ENCODE measurements at places on chromosomes 5 and 9. TPM values are rescaled to one million over a fixed set of nuclear protein-coding genes. Genes with fewer than 3 reads are reported as not detected.

GRCh38 chr5:42912184-42912798, 100.6 kb upstream of the SELENOP start:
- H3K36me3 ChIP-seq, result no peaks in the 10 kb centered on the region
- H3K27ac ChIP-seq, result no peak overlapping the region
- peaks cover 15% of the 10 kb centered on the region for H3K27me3 ChIP-seq

DNA sequence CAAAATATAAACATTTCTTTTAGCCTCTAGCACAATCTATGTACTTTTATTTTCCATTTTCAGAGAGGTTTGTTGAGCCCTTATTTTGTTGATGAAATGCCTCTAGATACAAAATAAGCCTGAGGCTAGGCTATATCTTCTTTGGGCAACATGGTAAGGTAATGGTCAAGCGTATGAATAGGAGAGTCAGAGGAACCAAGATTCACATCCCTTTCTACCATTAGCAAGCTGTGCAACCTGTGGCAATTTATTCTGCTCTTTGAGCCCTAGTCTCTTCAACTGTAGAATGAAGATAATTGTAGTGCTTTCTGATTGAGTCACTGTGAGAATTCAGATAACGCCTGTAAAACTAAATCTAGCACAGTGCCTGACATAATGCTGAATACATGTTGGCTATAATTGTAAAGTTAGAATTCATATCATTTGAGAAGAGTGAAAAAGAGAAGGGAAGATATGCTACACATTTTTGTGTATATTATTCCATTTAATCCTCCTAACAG, 412.5 kb downstream of the CCDC171 start:
- H3K4me3 ChIP-seq, result no peak overlapping the region
- no peaks in the 10 kb centered on the region for H3K4me1 ChIP-seq
- H3K36me3 ChIP-seq, result no peaks in the 10 kb centered on the region
- H3K27me3 ChIP-seq, result peaks cover 38% of the 10 kb centered on the region
- no peak for DNase-seq

Gene PDCD1LG2
- total RNA-seq, result not detected

DNA sequence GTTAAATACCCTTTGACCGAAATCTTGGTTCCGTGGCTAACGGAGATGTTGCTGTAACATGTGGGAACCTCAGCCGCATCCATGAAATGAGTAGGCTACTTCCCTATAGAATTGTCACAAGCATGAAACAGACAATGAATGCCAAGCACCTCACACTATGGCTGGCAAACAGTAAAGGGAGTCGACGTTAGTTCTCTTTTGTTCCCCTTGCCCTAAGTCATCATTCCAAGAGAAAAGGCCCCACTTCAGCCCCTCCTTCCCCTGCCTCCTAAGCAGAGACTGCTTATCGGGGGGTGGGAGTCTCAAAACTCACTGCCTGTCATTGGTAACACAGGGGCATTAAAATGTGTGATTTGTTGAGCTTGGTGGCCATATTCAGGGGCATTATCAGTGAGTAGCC, 159.6 kb downstream of the MAPKAP1 start:
- no peaks in the 10 kb centered on the region for H3K4me1 ChIP-seq
- peak overlapping the region; percentile 82 for H3K27ac ChIP-seq
- H3K27me3 ChIP-seq, result no peaks in the 10 kb centered on the region
- no peaks in the 10 kb centered on the region for H3K36me3 ChIP-seq

- no peaks in the 10 kb centered on the region for H3K36me3 ChIP-seq
- H3K27me3 ChIP-seq, result no peaks in the 10 kb centered on the region
- H3K27ac ChIP-seq, result no peak overlapping the region
- no peaks in the 10 kb centered on the region for H3K4me1 ChIP-seq
- DNase-seq, result no peak
These were observed 59.3 kb upstream of the CD180 start for GRCh38 chr5:67255881-67256280.

GRCh38 chr5:173016598-173017046, 33.1 kb downstream of the ATP6V0E1 start:
- no peak for DNase-seq
- H3K4me3 ChIP-seq, result peak overlapping the region; percentile 37
- no peaks in the 10 kb centered on the region for H3K27me3 ChIP-seq
- H3K27ac ChIP-seq, result no peak overlapping the region

GRCh38 chr5:145776886-145777285, 58.3 kb downstream of the PRELID2 start:
- peaks cover 3% of the 10 kb centered on the region for H3K4me1 ChIP-seq
- no peak overlapping the region for H3K27ac ChIP-seq
- no peaks in the 10 kb centered on the region for H3K27me3 ChIP-seq
- no peak overlapping the region for H3K4me3 ChIP-seq
- H3K36me3 ChIP-seq, result no peaks in the 10 kb centered on the region

GRCh38 chr9:135301271-135302263, 178.0 kb upstream of the PPP1R26 start:
- no peaks in the 10 kb centered on the region for H3K36me3 ChIP-seq
- H3K4me3 ChIP-seq, result no peak overlapping the region

DNA sequence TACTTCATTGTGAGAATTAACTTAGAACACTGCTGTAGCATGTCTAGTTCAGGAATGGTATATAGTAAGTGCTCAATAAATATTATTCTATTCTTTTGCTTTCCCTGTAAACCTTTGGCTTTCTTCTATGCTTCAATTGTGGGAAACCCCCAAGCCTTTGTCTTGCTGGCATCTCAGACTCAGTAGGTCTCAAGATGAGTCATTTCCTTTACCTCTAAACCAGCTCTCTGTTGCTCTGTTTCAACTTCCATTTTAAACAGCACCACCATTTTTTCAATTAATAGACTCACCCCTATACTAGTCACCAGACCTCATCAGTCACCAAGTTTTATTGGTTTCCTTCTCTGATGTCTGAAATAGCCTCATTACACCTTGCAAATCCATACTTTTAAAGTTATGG, 43.5 kb downstream of the DMAC1 start:
- H3K4me1 ChIP-seq, result no peaks in the 10 kb centered on the region
- no peak for DNase-seq
- no peak overlapping the region for H3K4me3 ChIP-seq
- no peaks in the 10 kb centered on the region for H3K27me3 ChIP-seq
- H3K27ac ChIP-seq, result no peak overlapping the region

DNA sequence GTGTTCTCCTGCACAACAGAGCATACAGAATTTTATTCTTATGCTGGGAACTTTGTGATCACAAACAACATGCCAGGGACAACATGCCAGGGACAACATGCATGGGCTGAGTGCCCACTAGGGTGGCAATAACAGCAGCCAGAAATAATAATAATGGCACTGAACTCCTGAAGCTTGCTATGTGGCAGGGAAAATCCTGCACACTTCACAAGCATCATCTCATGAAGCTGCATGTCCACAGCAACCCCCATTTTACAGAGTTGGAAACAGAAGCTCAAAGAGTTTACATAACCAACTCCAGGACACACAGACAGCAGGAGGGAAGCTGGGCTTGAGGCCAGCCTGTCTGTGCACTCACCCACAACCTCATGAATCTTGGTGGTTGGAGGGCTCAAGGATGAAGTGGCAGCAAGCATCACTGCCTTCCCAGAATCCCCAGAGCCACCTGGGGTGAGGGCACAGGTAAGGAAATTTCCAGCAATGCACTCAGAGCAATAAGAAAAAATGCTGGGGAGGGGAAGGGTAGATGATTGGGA, 111.4 kb downstream of the GABBR2 start:
- no peaks in the 10 kb centered on the region for H3K4me1 ChIP-seq
- DNase-seq, result no peak
- no peak overlapping the region for H3K4me3 ChIP-seq

GRCh38 chr5:138985256-138985655, 110.1 kb upstream of the LRRTM2 start:
- peak; percentile 20 for DNase-seq
- H3K4me3 ChIP-seq, result no peak overlapping the region
- no peaks in the 10 kb centered on the region for H3K27me3 ChIP-seq
- H3K4me1 ChIP-seq, result no peaks in the 10 kb centered on the region
